Muscle of leg (tissue), 16 donors: ENCODE measurements at places on chromosomes 2 and 18.

DNA sequence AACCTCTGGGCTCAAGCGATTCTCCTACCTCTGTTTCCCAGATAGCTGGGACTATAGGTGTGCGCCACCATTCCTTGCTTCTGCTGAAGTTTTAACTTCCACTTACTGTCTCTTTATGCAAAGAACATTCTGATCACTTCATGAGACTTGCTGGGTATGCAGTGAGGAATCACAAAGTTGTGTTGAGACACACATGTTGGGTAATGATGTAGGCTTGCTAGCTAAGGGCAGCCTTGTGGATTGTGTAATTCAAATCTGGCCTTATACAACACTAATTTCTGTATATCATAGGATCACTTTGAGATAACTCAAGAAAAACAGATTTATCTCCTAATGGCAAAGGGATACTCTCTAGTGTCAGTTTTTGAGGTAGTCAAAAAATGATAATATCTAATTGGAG lies 24.2 kb downstream of the XRCC5 start:
- no peak for DNase-seq

DNA sequence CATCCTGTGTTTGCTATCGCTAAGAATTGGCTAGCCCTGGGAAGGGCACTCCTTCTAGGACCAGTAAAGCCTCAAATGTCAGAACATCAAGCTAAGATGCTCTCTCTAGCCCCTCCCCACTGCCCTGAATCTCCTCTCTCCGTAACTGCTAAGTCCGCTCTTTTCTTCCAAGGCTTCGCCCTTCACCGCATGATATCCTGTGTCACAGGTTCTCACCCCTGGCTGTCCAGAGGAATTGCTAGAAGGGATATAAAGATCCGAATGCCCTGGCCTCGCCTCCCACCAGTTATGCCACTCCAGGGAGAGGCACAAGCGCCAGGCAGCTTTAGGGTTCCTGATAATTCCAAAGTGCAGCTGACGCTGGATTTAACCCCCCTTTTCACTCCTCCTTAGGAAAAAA lies 17.1 kb upstream of the GPR45 start:
- DNase-seq, result no peak

DNA sequence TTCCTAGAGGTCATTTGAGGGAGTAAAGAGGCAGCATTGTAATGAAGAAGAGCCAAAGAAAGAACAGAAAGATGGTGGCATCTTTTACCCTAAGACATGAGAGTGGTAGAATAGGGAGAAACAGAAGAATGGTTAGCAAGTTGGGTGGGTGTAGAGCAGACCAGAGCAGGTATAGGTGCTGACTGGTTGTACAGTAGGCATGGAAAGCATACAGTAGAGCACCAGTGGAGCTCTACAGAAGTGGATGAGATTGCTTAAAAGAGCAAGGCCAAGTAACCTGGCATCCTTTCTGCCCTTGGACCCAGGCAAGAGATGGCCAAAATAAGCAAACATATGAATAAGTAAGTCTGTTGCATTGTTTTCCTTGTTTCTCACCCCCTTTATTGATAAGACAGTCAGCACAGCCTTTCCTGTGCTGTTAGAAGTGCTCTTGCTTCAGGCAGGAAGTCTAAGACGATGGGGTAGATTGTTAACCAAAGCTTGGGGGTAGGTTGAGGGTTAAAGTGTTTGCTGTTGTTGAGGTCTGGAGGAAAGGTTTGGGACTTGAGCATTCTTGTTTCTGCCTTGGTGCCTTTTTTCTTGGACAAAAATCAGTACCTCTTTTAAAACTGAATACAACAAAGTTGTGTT lies 76.9 kb downstream of the DIS3L2 start:
- DNase-seq, result no peak

DNA sequence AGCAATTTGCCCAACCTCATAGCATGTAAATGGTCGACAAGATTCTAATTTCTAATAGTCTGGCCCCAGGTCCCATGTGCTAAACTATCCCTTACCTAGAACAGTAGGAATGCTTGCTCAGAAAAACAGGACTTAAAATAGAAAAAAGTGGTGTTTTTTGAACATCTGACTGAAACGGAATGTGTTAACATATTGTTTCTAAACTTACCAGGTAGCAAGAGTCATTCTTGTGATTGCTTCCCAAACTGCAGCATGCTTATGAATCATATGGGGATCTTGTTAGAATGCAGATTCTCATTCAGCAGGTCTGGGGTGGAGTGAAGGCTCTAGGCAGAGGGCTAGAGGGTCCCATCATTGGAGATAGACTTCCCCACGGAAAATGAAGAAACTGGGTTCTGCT lies 5.8 kb upstream of the SLC20A1 start:
- DNase-seq, result no peak

DNA sequence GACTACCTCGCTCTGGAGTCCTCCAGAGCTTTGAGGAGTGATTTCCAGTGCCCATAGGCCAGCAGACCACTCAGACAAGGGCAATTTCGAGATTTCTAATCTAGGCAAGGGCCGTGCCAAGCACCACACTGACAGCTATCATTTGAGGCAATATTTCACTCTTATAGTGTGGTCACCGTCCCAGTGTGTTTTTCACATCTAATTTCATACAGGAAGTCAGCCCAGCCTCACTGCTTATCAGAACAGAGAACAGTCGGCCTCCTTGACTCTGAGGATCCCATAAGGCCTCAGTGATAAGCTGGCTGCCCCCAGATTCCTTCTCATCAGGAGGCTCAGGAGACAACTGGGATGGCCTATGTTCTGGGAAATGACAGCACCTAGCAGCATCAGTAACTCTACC lies 581 bp downstream of the CAPN14 start:
- DNase-seq, result no peak

GRCh38 chr2:70094978-70095719 lies 7.9 kb downstream of the PCBP1 start:
- DNase-seq, result peak; percentile 87

DNA sequence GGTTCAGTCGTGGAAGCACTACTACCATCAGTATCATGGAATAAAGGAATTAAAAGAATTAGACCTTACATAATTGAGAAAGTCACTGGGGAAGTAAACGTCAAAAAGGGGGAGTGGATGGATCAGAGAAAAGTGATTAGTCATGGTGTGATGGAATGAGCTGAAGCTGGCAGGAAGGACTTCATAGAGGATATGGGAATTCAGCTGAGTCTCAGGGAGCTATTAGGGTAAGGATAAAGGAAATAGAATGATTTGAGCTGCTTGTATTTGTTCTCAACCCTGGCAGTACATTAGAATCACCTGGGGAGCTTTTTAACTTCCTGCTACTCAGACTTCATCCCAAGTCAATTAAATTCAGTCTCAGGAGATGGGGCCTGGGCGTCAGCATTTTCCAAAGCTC lies 53.4 kb upstream of the SETBP1 start:
- DNase-seq, result no peak

DNA sequence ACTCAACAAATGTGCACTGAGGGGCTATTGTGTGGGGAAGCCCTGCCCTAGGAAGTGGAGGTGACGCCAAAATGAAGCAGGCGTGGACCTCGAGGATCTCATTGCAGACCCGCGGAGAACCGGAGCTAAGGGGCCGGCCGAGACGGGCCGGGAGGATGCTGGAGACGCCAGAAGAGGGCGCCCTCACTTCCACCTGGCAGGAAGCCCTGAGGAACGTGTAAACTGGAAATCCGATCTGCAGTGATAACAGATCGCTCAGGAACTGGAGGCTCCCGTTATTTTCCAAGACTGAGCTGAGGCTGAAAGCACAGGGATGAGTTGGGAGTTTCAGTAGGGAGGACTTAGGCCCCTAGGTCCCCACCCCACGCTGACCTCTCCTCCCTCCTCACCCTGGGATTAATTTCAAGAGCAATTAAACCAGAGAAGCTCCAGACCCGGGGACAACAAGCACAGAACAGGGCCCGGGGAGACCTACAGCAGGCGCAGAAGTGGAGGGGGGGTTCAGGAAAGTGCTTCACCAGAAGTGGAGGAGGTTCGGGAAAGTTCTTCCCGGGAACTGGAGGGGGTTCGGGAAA lies 7.7 kb upstream of the COL6A3 start:
- peak; percentile 91 for DNase-seq
